Fibroblast of mammary gland (primary cell): ENCODE measurements at places on chromosomes 7 and 10.

DNA sequence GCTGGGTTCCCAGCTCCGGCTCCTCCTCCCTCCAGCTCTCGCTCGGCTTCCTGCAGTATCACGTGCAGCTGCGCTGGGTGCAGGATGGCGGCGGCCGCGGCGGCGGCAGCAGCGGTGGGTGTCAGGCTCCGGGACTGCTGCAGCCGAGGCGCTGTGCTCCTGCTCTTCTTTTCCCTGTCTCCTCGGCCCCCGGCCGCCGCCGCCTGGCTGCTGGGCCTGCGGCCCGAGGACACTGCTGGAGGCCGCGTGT, at the start of gene CNNM1:
Gene CNNM1, plus strand, starts transcription at position 53 of the 250 bp plus-strand sequence. Its CDS starts 32 bp downstream, at position 85.
- peak; percentile 14 for DNase-seq

GRCh38 chr10:639751-640672, 49.5 kb downstream of the DIP2C start:
- no peak for DNase-seq

GRCh38 chr10:98309366-98310355, 41.7 kb upstream of the LOXL4 start:
- DNase-seq: peak; percentile 83

GRCh38 chr10:46218921-46219320, 67.9 kb upstream of the ANTXRL start:
- no peak for DNase-seq

GRCh38 chr7:45923818-45924217, 2.7 kb upstream of the IGFBP3 start:
- no peak for DNase-seq

GRCh38 chr7:38481401-38481800, 149.8 kb downstream of the AMPH start:
- no peak for DNase-seq

DNA sequence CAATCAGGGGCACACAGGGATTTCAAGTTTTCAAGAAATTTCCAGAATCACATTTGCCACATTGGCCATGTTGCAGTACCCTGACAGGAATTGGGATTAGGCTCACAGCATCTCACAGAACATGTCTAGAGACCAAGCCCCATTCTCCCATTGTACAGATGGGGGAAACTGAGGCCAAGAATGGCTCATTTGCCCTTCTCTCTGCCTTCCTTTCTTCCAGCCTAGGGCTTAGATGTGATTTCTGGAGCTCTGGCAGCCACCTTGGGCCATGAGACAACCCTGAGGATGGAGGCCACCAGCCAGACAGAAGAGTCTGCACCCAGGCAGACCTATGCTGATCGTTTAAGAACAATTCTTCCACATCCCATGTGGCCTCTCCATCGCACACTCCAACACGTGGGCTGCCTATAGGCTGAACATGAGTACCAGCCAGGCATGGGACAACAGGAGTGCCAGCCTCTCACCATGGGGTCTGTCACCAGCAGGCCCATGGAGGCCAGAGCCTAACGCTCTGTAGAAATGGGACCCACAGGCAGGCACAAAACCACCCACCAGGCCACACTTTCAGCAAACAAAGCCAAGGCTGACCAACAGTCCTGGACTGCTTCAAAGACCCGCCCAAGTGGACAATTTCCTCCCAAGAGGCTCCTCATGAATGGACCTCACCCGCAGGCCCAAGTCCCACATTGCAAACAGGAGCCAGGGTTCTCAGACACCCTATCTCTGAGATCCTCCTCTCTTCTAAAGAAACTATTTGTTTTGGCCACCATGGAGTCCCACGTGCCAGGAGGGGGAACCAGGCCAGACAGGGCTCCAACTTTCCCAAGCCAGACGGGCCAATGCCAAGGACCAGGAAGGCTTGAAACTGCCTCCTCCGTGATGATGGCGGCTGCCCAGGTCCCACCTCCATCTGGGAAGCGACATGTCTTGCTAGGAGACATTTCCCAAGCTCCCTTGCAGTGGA, 20.7 kb downstream of the PDGFA start:
- DNase-seq: no peak

GRCh38 chr7:94298943-94299342, 95.8 kb upstream of the COL1A2 start:
- peak; percentile 85 for DNase-seq

DNA sequence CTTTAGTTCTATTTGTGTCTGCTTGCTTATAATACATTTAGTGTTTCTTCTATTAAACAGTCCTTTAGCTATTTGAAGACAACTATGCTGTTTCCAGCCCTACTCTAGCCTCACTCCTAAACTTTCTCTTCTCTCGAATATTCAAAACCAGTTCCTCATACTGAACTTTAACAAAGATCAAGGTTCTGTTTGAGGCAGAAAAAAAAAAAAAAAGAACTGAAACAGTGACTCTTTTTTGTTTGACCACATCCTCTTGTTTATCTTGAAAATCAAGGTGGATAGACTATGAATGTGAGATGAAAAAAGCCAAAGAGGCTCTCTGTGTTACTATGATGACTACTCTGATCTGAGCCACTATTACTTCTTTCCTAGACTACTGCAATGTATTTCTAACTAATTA, 154.3 kb downstream of the ZNF365 start:
- DNase-seq: no peak

DNA sequence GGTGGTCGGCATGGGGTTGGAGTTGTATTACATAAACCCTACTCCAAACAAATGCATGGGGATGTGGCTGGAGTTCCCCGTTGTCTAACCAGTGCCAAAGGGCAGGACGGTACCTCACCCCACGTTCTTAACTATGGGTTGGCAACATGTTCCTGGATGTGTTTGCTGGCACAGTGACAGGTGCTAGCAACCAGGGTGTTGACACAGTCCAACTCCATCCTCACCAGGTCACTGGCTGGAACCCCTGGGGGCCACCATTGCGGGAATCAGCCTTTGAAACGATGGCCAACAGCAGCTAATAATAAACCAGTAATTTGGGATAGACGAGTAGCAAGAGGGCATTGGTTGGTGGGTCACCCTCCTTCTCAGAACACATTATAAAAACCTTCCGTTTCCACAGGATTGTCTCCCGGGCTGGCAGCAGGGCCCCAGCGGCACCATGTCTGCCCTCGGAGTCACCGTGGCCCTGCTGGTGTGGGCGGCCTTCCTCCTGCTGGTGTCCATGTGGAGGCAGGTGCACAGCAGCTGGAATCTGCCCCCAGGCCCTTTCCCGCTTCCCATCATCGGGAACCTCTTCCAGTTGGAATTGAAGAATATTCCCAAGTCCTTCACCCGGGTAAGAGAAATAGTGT, at the start of gene CYP2E1:
Gene CYP2E1, plus strand, starts transcription at position 407 of the 632 bp plus-strand sequence. Its CDS starts 33 bp downstream, at position 440.
- no peak for DNase-seq

DNA sequence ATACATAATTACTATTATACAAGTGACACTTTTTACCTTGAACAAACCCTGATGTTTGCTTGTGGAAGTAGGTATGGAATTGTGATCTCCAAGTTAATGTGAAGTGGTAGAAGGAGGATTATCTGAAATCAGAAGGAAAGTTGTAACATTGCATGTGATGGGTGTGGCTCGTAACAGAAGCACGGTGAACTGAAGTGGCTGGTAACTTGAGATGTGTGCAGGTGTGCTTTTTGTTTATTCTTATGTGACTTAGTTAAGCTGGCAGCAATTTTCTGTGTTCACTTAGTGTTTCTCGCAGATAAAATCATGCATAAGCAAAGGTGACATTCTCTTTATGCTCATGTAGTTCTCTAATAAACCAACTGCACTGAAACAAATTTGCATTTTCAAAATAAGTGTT, 82.3 kb downstream of the ZEB1 start:
- DNase-seq: no peak

DNA sequence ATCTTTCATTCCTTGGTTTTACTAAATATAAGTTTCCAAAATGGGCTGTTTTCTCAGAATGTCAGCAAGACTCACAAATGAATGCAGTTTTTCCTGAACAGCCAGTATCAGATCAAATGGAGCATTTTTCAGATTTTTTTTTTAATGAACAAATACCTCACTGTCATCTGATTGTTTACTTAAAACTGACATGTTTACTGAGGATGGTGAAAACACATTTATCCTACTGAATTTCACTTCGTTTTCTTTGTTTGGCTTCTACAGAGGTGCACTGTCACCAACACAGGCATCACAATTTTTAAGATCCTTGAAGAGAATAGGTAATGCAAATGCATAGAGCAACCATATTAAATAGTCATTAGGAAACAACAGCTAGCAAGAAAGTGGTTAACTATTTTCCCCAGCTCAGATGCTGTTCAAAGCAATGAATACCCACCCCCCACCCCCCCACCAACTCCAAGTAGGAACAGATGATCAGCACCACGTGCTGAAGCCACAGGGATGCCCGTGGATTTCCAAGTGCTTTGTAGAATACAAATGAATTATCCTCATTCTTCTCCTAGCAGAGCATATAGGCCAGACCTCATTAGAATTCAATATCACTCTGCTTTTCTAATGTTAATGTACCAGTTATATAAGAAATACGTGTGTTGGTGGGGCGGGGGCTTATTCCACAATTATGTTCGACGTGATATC, 205.9 kb downstream of the SKAP2 start:
- DNase-seq: no peak

- no peak for DNase-seq
Measured at GRCh38 chr7:130973637-130974036, 239.6 kb upstream of the KLF14 start.

DNA sequence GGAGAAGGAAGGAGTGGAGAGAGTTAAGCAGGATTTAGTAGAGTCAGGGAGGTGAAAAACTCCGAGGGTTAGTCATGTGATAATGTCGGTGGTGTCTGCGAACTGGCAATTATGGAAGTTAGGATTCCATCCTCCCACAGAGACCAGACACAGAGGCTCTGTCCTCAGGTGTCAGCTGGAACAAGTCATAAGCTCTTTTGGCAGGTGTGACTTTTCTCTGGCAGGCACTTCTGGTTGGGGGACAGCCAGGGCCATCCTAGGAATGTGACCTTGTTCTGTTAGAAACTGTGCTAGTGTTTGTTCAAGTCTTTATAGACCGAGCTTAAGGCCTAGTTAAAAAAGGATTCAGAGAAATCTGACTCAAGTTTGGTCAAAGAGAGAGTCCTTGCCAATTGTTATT, 371.0 kb downstream of the DPP6 start:
- no peak for DNase-seq

DNA sequence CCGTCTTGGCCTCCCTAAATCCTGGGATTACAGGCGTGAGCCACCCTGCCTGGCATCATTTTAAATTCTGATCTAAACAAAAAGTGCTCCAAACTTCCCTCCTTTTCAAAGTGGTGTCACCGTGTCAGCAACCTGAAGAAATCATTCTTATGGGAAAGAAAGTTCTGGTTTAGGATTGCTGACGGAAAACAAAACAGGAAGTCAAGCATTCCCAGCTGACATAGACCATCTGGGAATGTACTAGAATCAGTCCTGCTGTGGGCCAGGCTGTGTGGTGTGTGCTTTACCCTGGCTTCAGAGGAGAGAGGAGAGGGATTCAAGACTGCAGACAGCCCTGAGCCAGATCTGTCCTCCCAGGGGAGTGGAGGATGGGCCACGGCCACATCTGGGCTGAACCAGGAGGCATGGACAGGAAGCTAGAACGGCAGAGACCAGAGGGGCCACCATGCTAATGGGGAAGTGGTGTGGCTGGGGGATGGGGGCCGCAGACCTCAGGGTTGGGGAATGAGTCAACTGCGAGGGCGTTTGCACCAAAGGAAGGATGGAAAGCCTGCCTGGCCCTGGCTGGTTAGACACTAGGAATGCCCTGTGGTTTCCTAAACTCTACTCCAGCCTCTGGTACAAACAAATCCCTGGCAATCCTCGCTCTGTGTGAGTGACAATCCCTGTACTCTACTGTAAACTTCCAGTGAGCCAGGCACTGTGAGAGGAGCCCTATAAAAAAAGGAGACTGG, 16.7 kb upstream of the CLIP2 start:
- peak; percentile 96 for DNase-seq

DNA sequence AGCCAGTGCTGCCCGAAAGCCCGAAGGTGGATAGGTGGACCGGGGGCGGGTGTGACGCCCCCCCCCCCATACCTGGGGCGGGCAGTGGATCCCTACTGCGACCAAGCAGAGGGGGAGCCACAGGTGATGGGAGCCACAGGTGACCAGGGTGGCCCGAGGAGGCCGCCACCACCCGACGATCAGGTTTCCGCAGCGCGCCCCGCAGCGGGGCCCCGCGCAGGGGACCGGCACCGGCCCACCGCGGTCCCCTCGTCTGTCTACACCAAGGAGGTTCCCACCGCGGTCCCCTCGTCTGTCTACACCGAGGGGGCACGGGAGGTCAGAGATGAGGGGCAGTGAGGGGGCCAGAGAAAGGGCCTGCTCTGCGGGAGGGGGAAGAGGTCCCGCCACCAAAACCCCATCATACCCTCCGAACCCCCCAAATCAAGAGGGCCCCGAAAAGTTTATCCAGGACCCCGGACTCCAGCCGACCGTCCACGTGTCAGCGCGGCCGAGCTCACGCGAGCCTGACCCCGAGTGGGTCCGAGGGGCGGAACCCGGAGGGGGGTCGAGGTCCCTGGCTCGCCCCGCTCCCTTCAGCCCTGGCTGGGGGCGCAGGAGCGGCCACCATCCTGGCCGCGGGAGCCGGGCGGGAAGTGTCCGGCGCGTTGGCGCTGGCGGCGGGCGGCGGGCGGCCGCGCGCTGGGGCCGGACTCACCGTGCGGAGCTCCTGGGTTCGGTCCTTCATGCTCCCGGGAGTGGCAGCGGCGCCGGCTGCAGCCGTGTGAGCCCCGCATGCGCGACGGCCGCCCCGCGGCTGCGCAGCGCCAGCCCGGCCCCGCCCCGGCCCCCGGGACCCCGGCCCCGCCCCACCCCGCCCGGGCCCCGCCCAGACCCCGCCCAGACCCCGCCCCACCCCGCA, at the start of gene STX1A:
Gene STX1A, minus strand, starts transcription at position 765 of the 901 bp plus-strand sequence. Its CDS starts 38 bp downstream, at position 727.
- peak; percentile 51 for DNase-seq

- peak; percentile 69 for DNase-seq
Measured at GRCh38 chr10:113093188-113094113, 143.4 kb downstream of the TCF7L2 start.

DNA sequence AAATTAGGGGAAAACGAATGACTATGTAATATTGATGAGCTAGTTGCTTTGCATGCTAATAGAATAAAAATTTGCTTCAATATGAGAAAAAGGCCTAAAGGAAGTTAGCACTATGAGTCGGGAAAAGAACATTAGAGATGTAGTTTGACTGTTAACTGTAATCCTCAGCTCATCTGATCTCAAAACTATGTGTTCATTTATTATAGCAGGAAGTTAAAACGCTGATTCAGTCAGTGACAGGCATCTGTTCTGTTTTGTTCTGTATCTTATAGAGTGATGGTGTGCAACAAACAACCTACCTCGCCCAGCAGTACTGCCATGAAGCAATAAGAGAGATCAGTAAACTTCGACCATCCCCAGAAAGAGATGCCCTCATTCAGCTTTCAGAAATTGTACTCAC, 48.6 kb downstream of the PDSS1 start:
- no peak for DNase-seq
